Transverse colon (tissue), 4 donors: ENCODE measurements at places on chromosomes 4 and X. TPM values are rescaled to one million over a fixed set of nuclear protein-coding genes. Genes with fewer than 3 reads are reported as not detected.

Gene CLCN3
- total RNA-seq, result 65.7 TPM

Gene TCEAL2
- 3.0 TPM for total RNA-seq

Gene DNAAF6
- not detected for total RNA-seq

Gene UGT2B28
- total RNA-seq, result not detected

Gene GSPT2
- 10.1 TPM for total RNA-seq

Gene CPLX1
- total RNA-seq, result 0.41 TPM

Gene NUDT11
- 0.68 TPM for total RNA-seq

Gene CXCL9
- total RNA-seq, result not detected

Gene SEPTIN11
- 48.6 TPM for total RNA-seq

Gene TLR2
- total RNA-seq, result 17.6 TPM

Gene PLAC8
- total RNA-seq, result 356 TPM

Gene BTC
- total RNA-seq, result 7.9 TPM

Gene ETDB
- total RNA-seq, result not detected

Gene UGT2B15
- 17.6 TPM for total RNA-seq

Gene CRMP1
- not detected for total RNA-seq

Gene LUZP4
- not detected for total RNA-seq

Gene AFP
- total RNA-seq, result not detected

Gene TCEAL3
- total RNA-seq, result 15.0 TPM

Gene HSD17B13
- not detected for total RNA-seq

Gene DCAF8L1
- total RNA-seq, result not detected

Gene SHROOM3
- 445 TPM for total RNA-seq
